ENCODE measurements at places on chromosomes 2 and 18.

DNA sequence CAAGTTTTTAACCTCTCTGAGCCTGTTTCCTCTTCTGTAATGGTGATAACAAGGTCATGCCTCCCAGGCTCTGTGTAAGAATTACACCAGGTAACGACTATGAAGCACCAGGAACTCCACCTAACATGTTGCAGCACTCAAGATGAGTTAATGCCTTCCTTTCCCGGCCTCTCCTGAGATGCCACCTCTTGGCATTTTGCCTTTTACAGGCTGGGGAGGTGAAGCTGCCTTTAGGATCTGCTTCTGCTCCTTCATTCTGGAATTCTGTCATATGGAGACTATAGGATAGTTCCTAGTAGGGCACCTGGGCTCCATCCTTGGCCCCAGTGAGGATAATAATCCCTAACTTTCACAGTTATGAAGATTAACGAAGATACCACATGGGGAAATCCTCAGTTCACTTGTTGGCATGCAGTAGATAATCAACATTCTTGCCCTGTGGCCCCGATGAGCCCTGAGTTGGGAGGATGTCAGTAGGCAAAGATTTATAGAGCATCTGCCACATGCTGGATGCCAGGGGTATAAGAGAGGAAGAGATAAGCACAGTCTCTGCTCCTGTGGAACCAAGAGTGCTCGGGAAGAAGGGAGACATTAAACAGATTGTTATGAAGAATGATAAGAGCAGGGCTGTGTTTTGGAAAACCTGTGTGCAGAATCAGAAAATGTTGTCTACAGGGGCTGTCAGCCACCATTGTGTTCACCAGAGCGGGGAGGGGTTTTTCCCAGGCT lies 43.9 kb upstream of the KCNF1 start:
- no peak for DNase-seq

GRCh38 chr2:233418761-233419546 lies 64.7 kb downstream of the DGKD start:
- DNase-seq: peak; percentile 36

GRCh38 chr2:136130045-136130444 lies 12.1 kb upstream of the CXCR4 start:
- no peak for DNase-seq

DNA sequence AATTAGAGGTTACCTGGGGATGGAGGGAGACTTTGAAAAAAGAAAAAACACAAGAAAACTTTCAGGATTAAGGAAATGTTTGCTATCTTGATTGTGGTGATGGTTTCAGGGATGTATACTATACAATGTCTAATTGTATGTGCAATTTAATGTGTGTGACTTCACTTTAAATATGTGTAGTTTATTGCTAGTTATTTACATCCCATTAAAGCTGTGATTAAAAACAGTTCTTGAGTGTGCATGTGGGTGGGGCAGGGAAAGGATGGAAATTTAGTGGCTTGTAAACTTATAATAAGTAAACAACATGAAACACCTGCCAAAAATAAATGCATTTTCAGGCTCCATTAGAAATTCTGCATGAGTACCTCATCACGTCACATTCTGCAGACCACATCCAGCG lies 167.0 kb downstream of the MYO5B start:
- no peak for DNase-seq

- no peak for DNase-seq
Measured at GRCh38 chr2:121293450-121294325, 8.7 kb upstream of the TFCP2L1 start.

DNA sequence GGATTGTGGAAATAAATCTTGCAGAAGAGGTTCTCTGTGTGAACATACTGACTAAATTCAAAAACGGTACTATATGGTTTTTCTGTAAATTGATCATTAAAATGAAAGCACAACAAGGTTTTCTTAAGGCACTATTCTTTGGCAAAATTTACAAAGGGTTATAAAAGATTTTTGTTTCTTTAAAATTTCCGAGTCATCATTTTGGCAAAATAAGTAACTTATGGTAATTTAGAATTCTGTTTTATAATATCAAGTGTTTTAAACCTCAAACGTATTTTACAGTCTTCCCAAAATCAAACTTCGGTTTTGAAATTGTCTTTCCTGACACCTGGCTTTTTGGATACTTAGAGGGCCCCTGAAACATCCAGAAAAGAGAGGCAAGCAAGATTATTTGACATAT lies 101.9 kb upstream of the TFPI start:
- DNase-seq: no peak

DNA sequence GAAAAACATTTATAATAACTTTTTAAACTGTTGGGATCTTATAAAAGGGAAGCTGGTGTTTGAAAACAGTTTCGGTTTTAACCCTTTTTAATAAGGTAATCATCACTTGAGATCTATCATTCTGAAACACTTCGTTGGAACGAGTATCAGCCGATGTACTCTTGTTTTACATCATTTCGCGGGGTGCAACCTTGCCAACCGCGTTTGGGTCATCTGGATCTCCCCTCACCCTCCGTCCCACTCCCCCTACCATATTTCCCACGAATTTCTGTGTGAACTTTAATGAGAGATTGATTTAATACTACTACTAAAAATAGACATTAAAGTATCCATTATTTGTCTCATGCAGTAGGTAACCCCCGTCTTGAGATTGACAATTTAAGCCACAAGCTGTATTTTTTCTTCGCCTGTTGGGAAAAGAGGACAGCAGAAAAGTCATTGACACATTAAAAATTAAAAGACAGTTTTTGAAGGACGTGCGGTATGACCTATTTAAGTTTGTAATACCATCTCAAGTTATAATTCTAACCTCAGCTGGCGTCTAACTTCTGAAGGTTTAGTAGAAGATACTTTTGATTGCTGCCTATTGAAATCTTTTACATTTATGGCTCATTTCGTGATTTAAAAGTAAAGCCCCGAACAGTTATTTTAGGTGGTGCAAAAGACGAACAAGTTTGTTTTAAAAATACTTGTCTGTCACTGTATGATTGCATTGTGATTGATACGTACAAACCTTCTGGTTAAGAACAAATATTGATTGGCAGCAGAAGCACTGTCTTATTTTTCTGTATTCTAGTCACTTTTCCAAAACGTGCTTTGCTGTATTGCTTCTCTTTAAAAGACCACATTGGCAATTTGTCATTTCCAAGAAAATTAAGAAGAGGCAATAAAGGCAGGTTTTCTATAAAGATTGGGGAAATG lies 1.5 kb downstream of the CREB1 start:
- no peak for DNase-seq

DNA sequence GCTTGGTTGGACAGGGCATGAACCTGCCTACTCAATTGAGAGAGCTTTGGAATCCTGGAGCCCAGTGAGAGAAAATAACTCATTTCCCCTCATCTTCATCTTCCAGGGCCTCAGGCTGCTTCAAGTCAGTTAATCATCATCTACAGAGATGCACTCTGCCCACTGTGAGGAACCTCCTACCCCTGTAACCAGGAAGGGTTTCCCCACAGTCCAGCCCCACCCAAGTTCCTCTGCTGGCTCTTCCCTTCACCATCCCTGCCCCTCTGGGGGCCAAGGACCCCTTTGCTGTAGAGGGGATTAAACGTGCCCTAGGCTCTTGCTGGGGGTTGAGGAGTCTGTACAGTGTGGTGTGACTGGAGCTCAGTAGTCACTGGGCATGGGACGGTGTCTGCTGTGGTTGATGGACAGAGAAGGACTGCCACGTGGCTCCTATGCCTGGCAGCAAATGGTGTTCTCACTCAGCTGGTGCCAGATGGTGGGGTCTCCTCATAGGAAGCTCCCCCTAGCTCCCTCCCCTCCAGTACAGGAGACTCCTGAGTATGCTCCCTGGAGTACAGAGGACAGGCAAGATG lies 29.5 kb upstream of the LGALSL start:
- DNase-seq: no peak

GRCh38 chr2:121200419-121201315 lies 84.3 kb downstream of the TFCP2L1 start:
- no peak for DNase-seq

GRCh38 chr2:220465700-220466099 lies 838.3 kb downstream of the SLC4A3 start:
- no peak for DNase-seq

DNA sequence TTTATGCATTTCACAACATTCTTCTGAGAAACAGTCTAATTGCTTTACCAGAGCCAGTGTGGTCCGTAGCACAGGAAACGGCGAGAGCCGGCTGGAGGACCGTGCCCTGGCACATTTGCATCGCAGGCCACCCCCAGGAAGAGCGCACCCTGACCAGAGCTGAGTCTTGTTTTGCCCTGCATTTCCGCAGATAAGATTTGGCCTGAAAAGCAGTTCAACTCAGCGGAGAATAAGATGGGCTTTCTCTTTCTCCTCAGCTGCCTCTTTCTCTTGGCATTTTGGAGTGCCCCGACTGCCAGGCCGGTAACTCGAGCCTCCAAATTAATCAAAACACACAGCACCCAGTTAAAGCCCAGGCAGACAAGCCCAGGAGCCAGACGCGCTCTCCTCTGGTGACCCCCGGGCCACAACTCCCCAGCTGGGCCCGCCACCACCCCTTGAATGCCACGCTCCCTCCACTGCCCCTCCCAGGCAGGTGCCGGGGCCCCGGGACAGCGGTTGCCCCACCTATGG lies 464 bp downstream of the COL4A4 start:
- DNase-seq: no peak

- DNase-seq: no peak
Measured at GRCh38 chr2:54541995-54542394, 85.9 kb downstream of the SPTBN1 start.

- no peak for DNase-seq
Measured at GRCh38 chr18:63505566-63506335, 29.0 kb downstream of the SERPINB5 start.

DNA sequence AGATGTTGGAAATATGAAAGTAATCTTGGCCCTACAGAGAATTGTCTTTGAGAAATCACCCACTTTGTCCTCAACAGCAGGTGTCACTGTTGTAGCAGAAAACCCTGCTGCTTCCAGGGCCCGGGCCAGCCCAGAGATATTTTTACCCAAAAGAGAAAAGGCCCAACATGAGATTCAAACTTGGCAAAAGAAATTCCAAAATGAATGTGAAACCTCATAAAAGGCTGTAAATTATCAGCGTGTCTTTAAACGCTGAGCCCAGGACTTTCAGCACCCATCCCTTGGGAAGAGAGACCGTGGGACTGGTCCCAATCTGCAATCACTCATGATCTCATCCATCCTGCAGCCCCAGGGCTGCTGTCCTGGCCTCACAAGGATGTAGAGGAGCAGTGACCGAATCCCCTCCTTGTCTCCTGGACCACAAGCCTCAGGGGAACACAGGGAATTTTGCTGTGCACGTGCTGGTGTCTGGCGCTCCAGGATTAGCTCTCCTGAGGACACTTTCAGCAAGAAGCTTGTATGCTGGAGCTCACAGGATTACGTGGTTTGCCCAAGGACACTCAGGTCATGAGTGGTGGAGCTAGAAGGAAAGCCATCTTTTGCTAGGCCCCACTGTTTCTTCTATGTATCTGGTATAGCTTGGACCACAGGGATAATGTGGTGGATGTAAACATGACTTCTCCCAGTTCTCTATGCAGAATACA lies 202.1 kb downstream of the RNF144A start:
- no peak for DNase-seq

- DNase-seq: no peak
Measured at GRCh38 chr2:7018282-7018701, 101.1 kb downstream of the RNF144A start.

- no peak for DNase-seq
Measured at GRCh38 chr2:126696644-126697520, 40.9 kb downstream of the GYPC start.

DNA sequence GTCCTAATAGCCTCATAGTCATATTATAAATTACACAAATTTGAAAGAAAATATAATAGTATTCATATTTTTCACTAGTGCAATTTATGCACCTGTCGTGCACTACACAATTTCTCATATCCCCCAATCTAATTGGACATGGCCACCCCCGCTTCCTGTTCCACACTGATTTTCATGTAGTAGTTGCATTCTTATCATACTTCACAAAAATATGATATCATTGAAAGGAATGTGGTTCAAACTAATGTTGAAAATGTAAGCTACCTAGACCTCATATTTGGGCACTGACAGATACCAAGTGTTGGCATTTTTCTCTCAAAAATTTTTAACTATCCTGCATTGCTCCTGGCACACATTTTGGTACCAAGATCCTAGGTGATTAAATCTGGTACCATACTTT lies 985.5 kb upstream of the POU3F3 start:
- no peak for DNase-seq

- no peak for DNase-seq
Measured at GRCh38 chr2:60771508-60771907, 15.4 kb downstream of the PAPOLG start.

DNA sequence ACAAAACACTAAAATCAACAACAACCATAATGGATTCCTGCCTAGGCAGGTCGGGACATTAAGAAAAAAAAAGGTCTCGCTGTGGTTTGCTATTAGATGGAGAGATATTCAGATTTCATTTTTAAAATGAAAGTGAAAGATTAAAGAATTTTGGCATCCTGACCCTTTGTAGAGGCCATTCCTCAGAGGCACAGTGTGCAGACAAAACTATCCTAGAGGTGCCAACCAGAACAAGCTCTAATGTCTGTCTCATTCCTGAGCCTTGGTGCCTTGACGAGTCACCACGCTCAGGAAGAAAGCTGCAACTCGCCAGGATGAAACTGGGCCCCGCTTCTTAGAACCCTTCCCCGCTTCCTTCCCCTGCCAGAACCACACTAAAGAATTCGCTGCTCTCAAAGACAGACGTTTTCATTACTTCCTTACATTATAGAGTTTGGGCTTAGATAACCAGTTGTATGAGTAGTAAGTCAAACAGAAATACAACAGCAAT lies 156.0 kb downstream of the TGIF1 start:
- no peak for DNase-seq

DNA sequence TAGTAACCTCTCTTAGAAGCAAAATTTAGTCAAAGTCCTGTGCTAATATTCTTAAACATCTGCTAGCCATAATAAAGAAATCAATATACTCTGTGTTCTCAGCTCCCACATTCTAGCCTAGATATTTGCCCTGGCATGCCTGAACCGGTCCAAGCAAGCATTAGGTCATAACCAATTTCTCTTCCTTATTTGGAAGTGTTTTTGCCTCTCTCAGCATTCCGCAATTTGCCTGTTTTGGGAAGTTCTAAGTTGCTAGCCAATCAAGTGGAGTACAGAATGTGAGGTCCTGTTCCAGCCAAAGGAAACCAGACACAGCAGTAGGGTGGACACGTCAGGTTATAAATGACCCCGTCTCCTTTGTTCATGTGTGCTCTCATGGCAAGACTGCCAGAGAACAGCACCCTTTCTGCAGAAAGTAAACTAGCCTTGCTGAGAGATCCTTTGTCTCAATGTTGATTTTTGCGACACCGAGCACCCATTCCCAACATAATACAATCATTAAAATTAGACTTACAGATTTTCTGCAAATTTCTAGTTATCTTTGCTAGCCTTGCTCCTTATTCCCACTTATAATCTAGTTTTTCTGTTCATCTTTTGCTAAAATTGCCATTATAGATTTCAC lies 13.0 kb upstream of the SULT1C4 start:
- DNase-seq: no peak

All from stimulated activated CD8-positive, alpha-beta memory T cell treated with anti-CD3 and anti-CD28 coated beads, Interleukin-2, amount 100 ng/mL, for 48 hours (primary cell).